ENCODE measurements at places on chromosomes 2 and 18.
A peak's percentile ranks its signal among the peaks of the same experiment; 100 is the strongest.

GRCh38 chr2:240898108-240898730 lies 2.3 kb upstream of the MAB21L4 start:
- no peak for DNase-seq

DNA sequence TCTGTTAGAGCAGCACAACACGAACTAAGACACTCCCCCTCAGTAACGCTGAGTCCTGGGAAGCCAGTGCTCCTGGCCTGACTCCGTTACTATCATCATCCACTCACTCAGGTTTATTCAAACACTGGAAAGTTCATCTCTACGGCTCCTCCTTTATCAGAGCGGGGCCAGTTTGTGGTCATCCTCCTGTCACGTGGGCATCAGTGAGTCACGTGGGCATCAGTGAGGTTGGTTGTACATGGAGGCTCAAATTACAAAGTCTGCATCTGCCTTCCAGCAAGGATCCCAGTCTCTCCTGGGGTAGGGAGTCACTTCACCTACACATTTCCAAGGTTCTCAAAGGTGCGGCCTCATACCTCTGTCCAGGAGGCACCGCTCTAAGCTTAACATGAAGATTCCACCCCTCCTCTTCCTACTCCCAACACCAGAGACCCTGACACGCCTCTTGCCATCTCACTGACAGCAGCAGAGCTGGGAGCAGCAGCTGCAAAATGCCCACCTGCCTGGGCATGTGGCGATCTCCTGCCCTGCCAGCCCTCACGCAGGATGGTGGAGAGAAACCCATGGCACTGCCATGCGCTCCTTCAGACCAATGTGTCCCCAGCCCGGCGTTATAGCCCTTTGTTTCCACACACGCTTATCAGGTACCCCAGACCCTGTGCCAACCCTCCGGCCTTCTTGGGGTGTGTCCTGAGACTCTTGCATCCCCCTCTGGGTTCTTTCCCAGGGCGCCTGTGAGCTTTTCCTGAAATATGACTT lies 99.2 kb upstream of the PTPRM start:
- no peak for DNase-seq

DNA sequence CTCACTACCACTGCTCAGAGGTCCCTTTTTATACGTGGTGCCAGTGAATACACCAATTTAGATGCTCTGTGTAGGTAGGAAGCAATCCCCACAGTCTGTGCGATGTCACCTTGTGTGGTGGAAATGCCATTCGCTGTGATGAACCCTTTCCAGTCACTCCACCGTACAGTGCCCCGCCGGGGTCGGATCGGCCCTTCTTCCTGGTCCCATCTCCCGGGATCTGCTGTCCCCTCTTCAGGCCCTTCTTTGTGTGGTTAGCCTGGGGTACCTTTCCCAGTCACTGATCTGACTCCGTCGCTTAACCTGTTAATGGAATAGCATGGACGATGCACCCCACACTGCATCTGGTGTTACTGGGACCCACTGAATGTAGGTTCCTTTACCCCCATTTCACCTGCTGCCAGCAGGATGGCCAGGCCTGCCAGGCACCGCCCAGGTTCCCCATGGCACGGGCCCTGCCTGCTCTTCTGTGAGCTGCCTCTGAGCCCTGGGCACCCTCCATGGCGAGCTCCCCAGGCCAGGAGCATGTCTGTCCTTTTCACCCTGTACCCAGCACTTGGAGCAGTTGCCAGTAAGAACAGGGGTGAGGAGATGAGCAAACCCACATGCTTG lies 18.0 kb downstream of the TWIST2 start:
- DNase-seq = no peak

GRCh38 chr18:55996717-55997116 lies 408.7 kb upstream of the TCF4 start:
- DNase-seq = no peak

DNA sequence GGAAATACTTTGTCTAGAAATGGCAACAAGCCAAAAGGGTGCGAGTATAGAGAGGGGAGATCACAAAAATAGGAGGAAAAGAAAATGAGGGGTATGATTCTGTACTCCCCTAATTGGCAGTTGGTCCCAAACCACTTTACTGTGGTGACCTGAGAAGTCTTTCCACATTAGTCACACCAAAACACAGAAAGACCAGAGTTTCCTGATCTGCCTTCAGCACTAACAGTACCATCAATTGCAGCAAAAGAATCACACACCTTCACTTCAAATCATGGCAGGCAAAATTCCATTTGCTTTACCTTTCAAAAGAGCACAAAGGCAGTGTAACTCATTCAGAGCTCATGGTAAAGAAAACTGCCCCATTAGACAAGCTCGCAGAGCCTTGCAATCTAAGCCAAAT lies 86.8 kb downstream of the ALK start:
- DNase-seq = no peak

DNA sequence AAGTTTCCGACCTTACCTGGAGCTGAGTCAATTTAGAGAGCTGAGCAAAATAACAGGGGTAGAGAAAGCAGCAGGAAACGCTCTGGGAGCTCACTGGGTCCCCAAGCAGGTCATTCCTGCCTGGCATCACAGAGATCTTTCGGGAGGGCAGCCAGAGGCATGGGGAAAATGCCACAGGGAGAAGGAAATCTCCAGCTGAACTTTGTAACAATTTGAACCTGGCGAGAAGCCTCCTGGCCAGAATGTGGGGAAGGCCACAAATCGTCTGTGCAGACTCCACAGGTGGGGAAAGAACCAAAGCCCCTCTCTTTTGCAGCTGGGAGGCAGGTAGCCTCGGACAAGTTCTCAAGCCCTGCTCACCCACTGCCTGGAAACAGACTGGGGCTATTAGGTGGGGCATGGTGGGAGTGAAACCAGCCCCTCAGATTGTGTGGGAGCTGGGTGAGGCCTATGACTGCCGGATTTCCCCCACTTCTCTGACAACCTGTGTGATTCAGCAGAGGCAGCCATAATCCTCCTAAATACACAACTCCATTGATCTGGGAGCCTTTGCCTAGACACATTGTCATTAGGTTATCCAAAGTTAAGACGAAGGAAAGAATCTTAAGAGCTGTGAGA lies 53.9 kb downstream of the INO80D start:
- peak; percentile 8 for DNase-seq

GRCh38 chr2:241048949-241049343 lies 50.5 kb downstream of the SNED1 start:
- no peak for DNase-seq

GRCh38 chr2:38935568-38936172 lies 46.0 kb downstream of the ARHGEF33 start:
- DNase-seq = no peak

- DNase-seq = no peak
These were observed 5.7 kb downstream of the MCM6 start for GRCh38 chr2:135870571-135870970.

DNA sequence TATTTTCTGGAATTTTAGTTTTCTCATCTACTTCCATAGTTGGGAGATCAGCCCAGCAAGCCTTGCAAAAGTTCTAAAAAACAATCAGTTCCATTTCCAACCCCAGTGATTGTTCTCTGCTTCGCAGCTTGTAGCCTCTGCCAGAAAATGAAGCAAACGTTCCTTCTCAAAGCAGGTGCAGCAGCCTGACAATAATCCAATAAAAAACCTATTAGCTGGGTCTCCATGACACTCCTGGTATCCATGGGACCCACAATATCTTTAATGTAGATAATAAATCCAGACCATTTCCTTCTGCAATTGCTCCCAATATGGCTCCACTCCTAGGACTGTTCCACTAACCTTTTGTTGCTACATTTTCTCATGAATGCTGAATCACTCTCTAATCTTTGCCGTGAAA lies 140.8 kb upstream of the SETBP1 start:
- DNase-seq = no peak

DNA sequence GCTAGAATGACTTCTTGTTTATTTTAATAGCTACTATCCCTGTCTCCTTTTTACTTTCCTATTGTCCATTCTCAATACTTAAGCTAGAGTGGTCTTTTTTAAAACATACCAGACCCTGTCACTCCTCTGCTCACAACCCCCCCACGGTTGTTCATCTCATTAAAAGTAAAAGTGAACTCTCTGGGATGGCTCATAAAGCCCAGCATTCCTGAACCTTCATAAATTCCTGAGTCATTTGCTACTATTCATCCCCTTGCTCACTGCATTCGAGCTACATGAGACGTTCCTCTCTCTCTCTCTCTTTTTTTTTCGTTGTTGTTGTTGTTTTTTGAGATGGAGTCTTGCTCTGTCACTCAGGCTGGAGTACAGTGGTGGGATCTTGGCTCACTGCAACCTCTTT lies 148.7 kb upstream of the DSEL start:
- DNase-seq = no peak

- no peak for DNase-seq
These were observed 125.0 kb upstream of the WDSUB1 start for GRCh38 chr2:159411460-159411859.

- no peak for DNase-seq
These were observed 79.6 kb upstream of the MYCN start for GRCh38 chr2:15860760-15861159.

DNA sequence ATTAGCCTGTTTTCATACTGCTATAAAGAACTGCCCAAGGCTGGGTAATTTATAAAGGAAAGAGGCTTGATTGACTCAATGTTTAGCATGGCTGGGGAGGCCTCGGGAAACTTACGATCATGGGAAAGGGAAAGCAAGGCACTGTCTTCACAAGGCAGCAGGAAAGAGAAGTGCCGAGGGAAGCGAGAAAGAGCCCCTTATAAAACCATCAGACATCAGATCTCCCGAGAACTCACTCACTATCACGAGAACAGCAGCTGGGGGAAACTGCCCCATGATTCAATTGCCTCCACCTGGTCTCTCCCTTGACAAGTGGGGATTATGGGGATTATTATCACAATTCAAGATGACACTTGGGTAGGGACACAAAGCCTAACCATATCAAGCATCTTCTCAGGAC lies 23.3 kb downstream of the RHOB start:
- DNase-seq = no peak

GRCh38 chr2:210493528-210493927 lies 17.0 kb upstream of the LANCL1 start:
- no peak for DNase-seq
